ENCODE measurements at places on chromosomes 11 and 22.

DNA sequence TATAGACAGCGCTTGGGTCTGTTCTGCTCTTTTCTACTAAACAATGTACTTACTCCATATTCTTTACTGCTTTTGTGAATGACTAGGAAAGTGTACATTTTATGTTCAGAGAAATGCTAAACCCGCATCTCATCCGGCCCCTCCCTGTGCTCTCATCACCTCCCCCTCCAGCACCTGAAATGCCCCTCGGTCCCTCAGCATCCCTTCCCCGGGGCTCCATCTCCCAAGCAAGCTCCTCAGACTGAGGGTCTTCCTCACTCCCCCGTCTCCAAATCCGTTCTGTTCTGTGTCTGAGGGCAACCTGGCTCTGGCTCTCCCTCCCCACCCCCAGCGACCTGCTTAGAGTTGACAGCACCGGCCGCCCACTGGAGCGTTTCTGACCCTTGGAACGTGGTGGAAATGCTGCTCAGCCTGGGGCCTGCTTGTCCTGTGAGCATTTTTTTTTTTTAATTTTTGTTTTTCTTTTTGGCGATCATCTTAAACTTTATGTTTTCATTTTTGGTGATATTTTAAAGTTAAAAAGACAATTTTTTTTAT is 1.4 kb downstream of the SELENOO start:
- DNase-seq, result no peak

DNA sequence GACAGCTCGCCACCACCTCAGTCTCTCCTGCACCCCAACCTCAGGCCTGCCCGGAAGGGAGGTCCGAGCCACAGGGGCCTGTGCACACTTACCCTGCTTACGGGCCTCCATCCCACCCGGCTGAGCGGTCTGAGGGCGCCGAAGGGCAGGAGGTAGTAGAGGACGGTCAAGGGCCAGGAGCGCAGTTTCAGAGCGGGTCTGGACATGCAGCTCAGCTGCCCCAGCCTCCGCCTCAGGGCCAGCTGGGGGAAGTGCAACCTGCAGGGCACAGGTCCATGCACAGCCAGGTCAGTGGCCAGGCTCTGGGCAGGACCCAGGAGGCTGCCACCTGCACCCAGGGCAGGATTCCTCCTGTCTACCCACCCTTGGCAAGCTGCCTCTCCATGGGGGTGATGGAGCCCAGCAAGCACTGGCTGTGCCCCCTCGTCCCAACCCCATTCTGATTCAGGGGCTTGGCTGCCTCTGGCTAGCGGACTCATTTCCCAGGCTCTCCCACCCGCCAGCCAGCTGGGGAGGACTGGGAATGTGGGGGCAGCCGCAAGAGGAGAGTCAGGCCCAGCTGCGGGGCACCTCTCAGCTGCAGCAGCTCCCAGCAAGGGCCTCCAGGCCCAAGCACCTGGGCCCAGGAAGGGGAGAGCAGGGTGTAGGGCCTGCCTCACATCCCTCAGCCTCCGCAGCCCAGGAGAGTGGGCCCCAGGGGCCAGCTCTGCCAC is 38.3 kb downstream of the PISD start:
- DNase-seq, result no peak

- DNase-seq, result no peak
Observed at GRCh38 chr22:26580240-26580962, 9.5 kb downstream of the TPST2 start.

DNA sequence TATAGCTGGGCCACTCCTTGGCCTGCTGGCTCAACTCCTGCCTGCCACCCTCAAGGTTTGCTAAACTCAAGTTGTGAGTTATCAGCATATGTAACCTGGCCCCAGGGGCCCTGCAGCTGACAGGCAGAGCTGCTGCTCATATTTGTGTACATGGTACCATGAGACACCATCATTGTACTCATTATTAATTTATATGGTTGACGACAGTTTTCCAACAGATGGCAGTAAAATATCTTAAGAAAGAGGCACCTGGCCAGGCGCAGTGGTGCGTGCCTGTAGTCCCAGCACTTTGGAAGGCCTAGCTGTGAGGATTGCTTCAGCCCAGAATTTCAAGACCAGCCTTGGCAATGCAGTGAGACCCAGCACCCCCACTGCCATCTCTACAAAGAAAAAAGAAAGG is 11.4 kb upstream of the DENND5A start:
- no peak for DNase-seq

DNA sequence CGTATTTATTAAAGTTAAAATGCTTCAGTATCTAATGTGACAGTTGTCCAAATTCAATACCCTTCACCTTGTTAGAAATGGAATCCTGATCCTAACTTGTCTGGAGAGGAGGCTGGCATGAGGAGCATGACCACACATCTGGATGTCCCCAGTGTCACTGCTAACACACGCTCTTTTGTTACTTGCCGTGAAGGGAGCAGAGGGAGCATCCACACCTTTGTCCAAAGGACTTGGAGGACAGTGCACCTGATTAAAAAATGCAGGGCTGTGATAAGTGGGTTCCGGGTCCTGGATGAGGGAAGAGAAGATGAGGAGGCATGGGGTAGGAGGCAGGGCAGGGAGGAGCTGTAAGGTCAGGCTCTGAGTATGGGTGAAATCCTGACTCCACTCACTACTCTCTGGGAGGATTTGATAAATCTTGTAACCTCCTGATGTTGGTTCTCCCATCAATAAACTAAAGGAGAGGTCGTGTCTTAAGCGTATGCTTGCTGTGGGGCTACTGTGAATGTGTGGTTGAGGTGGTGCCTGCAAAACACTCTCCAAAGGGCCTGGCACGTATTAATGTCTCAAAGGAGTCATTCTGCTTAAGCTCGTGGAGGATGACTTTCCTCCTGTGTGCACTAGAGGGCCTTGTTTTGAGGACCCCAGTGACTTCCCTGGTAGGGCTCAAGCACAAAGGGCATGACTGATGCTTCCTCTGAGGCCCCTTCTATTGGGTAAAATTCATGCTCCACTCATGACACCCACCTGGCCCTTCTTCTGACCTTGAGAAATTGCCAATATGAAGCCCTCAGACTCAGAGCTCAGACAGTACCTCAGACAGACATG is 16.8 kb upstream of the IGLL5 start:
- no peak for DNase-seq

DNA sequence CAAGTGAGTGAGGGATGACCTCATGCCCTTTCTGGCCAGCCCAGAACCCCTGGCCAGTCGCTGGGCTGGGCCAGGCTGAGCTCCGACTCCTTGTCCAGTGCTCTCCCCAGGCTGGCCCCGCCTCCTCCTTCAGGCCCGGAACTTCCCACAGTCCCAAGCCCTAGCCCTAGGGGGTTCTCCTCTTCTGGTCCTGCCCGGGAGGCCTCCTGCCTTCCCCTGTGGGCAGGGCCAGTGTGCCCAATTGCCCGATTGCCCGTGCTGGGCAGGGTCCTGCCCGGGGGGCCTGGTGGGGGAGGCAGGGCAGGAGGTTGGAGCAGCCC is 4.2 kb downstream of the TCIRG1 start:
- DNase-seq, result no peak

DNA sequence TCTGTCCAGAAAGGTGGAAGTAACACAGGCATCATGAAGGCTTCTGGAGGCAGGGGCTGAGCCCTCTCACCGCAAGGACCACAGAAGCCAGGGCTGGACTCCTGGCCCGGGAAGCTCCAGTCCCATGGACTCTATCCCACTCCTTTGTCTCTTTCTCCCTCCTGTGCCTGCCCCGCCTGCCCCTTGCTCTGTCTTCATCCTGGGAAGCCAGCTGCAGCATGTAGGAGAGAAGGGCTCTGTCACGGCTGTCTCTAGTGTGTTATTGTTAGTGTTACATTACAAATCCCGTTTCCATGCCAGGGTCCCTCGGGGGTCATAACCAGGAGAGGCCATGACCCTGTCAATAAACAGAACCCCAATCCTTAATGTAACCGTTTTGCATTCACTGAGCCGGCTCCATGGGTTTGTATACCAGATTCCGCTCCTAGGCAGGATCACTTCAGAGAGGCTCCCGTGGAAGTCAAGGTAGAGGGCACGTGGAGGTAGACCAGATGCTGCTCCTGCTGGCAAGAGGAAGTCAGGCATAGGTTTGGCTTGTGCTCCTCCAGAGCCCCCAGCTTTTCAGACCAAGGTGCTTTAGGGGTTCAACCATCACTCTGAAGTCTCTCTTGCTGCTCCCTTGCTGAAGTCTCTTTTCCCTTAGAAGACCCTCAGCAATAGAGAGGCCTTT is 293.2 kb downstream of the ETS1 start:
- no peak for DNase-seq
